Thymus (tissue), 14 donors: ENCODE measurements at places on chromosomes 11 and 22. TPM values are rescaled to one million over a fixed set of nuclear protein-coding genes. Genes with fewer than 3 reads are reported as not detected.

DNA sequence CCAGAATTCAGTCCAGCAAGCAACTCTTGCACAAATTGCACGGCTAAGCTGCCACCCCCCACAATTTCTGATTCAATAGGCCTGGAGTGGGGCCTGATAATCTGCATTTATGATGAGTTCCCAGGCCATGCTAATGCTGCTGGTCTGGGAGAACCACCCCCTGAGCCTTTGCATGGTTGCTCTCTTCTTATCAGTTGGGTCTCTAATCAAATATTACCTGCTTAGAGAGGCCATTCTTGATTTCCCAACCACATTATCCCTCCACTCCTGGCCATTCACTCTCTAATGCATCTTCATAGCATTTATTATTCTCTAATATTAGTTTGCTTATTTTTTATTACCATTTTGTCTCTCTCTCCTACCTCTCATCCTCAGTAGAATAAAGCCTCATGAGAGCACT is 99.5 kb downstream of the NAV2 start:
- no peaks in the 10 kb centered on the region for H3K27me3 ChIP-seq
- H3K4me3 ChIP-seq = no peak overlapping the region
- DNase-seq = no peak
- H3K36me3 ChIP-seq = no peaks in the 10 kb centered on the region
- no peaks in the 10 kb centered on the region for H3K4me1 ChIP-seq
- no peak overlapping the region for H3K27ac ChIP-seq

KRTAP5-11 gene
- not detected for total RNA-seq

- H3K27me3 ChIP-seq = no peaks in the 10 kb centered on the region
- no peak overlapping the region for H3K27ac ChIP-seq
- no peak for DNase-seq
- no peak overlapping the region for H3K4me3 ChIP-seq
- no peaks in the 10 kb centered on the region for H3K4me1 ChIP-seq
- no peaks in the 10 kb centered on the region for H3K36me3 ChIP-seq
These were observed 2.2 kb upstream of the OR52H1 start for GRCh38 chr11:5550440-5551095.

DNA sequence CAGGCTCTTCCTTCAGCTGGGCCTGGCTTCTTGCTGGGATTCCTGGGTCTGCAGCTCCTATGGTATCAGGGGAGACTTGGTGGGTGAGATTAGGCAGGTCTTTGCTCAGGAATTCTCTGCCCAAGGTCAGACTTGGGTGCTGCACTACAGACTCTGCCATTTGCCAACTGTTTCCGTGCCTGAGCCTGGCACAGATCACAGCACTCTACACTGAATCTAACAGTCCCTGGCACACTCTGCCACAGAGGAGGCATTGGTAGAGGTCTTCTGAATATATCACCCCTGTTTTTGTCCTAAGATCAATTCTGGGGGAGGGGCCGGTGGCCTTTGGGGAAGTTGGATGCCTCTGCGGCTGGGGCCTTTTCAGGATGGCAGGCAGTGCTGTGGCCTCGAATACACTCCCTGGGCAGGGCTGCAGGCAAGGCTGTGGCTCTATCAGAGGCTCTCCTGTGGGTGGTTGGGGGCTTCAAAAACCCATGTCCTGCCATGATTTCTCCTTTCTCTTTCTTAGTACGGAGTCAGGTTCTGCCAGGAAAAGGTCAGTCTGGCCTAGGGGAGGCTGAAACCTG is 115.0 kb upstream of the NARS2 start:
- no peak overlapping the region for H3K4me3 ChIP-seq
- no peak overlapping the region for H3K27ac ChIP-seq
- H3K36me3 ChIP-seq = no peaks in the 10 kb centered on the region
- H3K4me1 ChIP-seq = no peaks in the 10 kb centered on the region

GRCh38 chr11:21541187-21541751 is 651.6 kb upstream of the ANO5 start:
- H3K36me3 ChIP-seq = no peaks in the 10 kb centered on the region
- no peak overlapping the region for H3K27ac ChIP-seq
- H3K27me3 ChIP-seq = no peaks in the 10 kb centered on the region
- no peaks in the 10 kb centered on the region for H3K4me1 ChIP-seq
- no peak for DNase-seq

DNA sequence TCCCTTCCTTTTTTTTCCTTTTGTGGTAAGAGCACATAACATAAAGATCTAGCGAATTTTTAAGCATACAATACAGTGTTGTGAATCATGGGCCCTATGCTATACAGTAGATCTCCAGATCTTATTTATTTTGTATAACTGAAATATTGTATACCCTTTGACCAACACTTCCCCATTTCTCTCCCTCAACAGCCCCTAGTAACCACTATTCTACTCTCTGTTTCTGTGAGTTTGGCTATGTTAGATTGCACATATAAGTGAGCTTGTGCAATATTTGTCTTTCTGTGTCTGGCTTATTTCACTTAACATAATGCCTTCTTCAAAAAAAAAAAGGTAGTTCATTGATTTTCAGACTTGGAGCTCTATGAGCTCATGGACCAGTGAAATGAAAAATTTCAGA is 180.5 kb downstream of the C11orf91 start:
- H3K4me3 ChIP-seq = no peak overlapping the region
- H3K27me3 ChIP-seq = no peaks in the 10 kb centered on the region
- no peak for DNase-seq
- H3K4me1 ChIP-seq = no peaks in the 10 kb centered on the region

DNA sequence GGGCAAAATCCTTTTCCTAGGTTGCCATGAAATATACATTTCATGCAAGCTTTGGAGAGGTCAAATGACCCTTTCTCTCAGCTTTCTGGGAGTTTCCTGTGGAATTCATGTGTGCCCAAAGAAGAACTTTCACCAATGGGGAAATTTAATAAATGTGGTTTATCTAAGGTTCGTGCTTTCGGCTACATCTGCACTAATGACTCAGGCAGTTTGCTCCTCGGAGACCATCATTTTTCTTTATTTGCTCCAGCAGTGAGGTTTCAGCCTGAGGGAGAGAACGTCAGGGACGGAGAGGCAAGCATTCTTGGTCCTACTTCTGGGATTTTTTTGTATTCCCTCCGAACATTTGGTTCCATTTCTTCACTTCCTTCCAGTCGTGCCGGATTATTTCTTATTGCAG is 85.2 kb downstream of the FLI1 start:
- H3K4me3 ChIP-seq = no peak overlapping the region
- peaks cover 26% of the 10 kb centered on the region for H3K4me1 ChIP-seq
- H3K36me3 ChIP-seq = peaks cover 54% of the 10 kb centered on the region
- no peak for DNase-seq
- H3K27me3 ChIP-seq = no peaks in the 10 kb centered on the region
- no peak overlapping the region for H3K27ac ChIP-seq

DNA sequence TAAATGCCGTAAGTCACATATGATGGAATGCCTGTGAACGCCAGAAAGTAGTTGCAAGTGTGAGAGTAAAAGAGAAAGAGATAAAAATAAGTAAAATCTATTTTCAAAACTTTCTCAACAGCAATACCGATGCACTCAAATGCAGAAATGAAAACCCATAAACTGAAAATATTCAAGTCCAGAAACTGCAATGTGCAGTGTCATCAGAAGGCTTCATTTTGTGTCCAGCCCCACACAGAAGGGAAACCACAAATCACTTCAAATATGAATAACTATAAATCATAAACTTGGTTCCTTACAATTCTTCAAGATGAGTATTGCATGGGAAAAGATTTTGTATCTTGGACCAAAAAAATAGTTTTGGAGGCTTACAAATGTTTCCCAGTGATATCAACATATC is 375.2 kb upstream of the ANO5 start:
- no peaks in the 10 kb centered on the region for H3K4me1 ChIP-seq
- H3K27me3 ChIP-seq = no peaks in the 10 kb centered on the region
- no peak overlapping the region for H3K4me3 ChIP-seq

GAS2L1 gene
- 0.80 TPM for total RNA-seq

- no peak overlapping the region for H3K4me3 ChIP-seq
- H3K27ac ChIP-seq = no peak overlapping the region
- no peaks in the 10 kb centered on the region for H3K4me1 ChIP-seq
- no peak for DNase-seq
These were observed 1642.2 kb downstream of the LRRC4C start for GRCh38 chr11:39817241-39817640.
